ENCODE measurements at places on chromosomes 7 and 10.

- DNase-seq = no peak
These were observed 33.4 kb downstream of the CCDC6 start for GRCh38 chr10:59872892-59873463.

DNA sequence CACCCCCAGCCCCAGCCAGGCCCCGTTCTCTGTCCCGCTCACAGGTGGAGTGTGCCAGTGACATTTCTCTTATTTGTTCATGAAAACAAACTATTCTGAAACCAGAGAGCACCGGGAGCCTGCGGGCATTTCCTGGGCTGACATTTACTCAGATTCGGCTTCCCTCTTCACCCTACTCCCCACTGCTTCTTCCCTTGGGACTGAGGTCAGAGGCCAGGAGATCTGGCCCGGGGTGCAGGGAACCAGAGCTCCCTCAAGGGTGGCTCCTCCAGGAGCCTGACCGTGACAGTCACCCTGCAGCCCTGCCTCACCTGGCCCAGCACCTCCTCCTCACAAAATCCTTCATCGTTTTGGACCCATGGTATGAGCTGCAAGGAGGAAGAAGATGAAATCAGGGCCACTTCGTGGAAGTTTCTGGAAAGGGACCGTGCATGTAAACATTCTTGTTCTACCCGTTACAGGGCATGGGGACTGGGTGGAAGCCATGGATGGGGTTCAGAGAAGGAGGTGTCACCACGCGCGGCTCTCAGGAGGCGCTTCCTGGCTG lies 12.2 kb downstream of the BHLHA15 start:
- no peak for DNase-seq

DNA sequence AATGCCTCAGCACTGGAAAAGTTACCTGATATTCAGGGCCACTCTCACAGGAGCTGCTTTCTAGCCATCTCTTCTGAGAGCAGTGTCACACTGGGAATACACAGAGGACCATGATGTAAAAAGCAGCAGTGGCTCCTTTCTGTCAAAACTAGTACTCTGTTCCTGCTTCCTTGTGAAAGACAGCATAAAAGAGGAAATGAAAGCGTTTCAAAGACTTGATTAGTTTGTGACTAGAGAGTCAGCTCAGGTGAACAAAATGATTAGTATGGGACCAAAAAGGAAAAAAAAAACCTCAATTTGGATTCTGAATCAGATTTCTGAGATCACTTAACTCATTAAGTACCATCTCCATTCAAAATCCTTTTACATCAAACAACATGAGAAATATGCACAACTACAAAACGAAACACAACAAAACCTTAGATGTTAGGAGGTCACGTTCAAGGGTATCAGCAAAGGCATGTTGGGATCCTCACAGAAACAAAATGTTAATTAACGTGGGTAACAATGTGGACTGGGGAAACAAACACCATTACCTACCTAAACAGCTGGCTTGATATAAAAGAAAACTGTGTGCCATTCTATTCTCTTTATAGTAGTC lies 103.7 kb downstream of the MACC1 start:
- DNase-seq = peak; percentile 63

- DNase-seq = no peak
These were observed 7.7 kb downstream of the SLC26A4 start for GRCh38 chr7:107668296-107668695.

GRCh38 chr10:74227697-74228424 lies 76.8 kb downstream of the ADK start:
- peak; percentile 92 for DNase-seq

- DNase-seq = no peak
These were observed 973 bp downstream of the GPR158 start for GRCh38 chr10:25175527-25176420.

- DNase-seq = no peak
These were observed 2.0 kb downstream of the ST7 start for GRCh38 chr7:116955340-116955739.

- no peak for DNase-seq
These were observed 29.9 kb downstream of the CDK14 start for GRCh38 chr7:90626013-90626412.

- no peak for DNase-seq
These were observed 249.3 kb upstream of the NEBL start for GRCh38 chr10:21146436-21146789.

- no peak for DNase-seq
These were observed 29.1 kb downstream of the GALNT11 start for GRCh38 chr7:152054367-152055230.

- no peak for DNase-seq
These were observed 471.4 kb upstream of the NRP1 start for GRCh38 chr10:33805831-33806230.

DNA sequence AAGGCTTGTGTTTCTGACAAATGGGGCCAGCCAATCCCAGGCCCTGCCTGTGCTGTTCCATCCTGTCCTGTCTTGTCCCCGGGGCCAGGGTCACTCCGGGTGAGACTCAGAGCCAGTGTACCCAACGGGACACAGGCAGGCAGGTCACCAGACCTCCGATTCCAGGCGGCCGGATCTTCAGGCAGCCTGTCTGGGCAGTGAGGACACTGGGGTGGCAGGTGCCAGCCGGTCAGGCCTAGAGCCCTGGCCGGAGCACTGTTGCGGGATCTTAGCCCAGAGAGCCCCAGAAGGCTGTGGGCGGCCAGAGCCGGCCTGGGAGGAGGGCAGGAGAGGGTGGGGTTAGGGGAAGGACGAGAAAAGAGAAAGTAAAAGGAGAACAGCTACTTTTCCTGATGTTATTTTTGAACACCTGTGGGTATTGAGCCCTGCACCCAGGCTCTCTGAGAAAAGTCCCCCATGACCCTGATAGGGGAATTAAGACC lies 134.3 kb upstream of the TNRC18 start:
- DNase-seq = peak; percentile 44

GRCh38 chr7:78279032-78279431 lies 480.5 kb downstream of the PHTF2 start:
- no peak for DNase-seq

GRCh38 chr7:79529214-79529880 lies 75.9 kb upstream of the MAGI2 start:
- DNase-seq = no peak

GRCh38 chr10:77634939-77635338 lies 2.7 kb downstream of the KCNMA1 start:
- DNase-seq = no peak

GRCh38 chr10:79379512-79380124 lies 32.3 kb downstream of the PPIF start:
- DNase-seq = no peak

DNA sequence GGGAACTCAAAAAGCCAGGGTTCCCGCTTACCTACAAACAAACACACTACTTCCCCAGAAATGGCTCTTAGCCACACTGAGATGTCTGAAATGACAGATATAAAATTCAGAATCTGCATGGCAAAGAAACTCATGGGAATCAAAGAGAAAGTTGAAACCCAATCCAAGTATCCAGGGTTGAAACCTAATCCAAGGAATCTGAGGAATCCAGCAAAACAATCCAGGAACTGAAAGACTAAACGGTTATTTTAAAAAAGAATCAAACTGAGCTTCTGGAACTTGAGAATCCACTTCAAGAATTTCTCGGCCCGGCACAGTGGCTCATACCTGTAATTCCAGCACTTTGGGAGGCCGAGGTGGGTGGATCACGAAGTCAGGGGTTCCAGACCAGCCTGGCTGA lies 568.8 kb downstream of the POM121L12 start:
- DNase-seq = no peak

DNA sequence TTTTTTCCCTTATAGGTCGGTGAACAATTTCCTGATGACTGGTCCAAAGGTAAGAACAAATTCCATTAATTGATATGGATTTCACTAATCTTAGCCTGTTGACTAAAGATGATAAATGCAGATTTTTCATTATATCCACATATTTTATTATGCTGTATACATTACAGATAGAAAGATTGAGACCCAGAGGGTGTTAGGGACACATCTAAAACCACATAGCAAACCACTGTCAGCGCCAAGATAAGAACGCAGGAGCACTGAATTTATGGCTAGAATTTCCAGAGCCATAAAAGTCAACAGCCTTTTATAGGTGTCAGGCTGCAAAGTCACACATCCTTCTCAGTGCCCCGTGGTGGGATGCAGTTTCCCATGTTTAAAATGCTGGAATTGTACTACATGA lies 16.2 kb downstream of the WNT8B start:
- DNase-seq = no peak

GRCh38 chr10:129030603-129030895 lies 436.5 kb upstream of the MGMT start:
- DNase-seq = no peak

- DNase-seq = no peak
These were observed 29.0 kb downstream of the GSTO2 start for GRCh38 chr10:104297697-104298660.

- DNase-seq = no peak
These were observed 184.4 kb downstream of the MDFIC start for GRCh38 chr7:115106316-115106715.

- DNase-seq = no peak
These were observed 3.8 kb upstream of the HOXA4 start for GRCh38 chr7:27134392-27134791.

DNA sequence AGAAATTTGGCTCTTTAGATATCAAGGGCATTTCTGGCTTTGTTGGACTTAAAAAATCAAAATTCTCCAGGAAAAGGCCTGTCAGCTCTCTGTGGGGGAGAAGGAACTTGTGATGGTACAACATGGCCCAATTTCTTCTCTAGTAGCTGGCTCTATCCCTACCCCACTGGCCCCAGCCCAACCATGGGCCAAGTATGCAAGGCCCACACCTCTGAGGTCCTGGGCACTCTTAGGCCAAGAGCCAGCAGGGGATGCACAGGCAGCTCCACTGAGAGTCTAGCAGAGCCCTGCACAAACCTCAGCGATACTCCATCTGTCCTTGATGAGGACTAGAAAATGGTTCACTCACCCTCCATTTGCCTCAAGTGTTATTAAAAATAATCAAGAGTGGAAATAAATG lies 261.2 kb downstream of the C7orf25 start:
- no peak for DNase-seq

DNA sequence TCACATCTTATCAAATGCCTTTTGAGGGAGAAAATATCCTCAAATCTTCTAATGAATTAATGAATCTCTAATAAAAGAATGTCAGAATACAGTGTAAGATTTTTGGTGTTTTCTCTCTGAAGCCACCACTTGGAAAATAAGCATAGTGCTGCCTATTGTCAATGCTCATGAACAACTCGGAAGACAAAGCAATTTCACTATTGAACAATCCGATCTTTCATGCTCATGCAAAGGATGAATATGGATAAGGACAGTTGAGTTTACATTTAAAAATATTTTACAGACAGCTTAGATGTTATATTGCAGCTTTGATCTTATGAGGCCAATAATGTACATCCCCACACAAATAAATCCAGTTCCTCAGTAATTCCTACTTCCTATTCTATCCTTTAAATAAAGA lies 40.6 kb downstream of the MAGI2 start:
- DNase-seq = no peak

- no peak for DNase-seq
These were observed 23.9 kb upstream of the CCAR1 start for GRCh38 chr10:68697106-68697505.

DNA sequence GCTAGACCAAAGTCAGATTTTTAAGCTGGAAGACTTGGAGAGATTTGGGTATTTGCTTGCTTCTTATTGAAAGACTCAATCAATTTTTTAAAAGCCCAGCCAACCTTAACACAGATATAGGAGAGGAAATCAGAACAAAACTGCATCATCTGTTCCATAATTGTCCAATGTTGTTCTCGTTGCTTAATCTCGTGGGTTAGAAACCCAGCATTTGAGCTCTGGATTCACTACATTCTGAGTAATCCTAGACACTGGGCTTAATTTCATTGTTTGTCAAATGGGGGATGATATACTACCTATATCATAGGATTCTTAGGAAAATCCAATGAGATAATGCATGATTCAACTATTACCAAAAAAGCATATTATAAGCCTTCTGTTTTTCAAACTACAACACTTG lies 48.9 kb downstream of the CALD1 start:
- no peak for DNase-seq

- DNase-seq = peak; percentile 10
These were observed 42.3 kb downstream of the ATAD1 start for GRCh38 chr10:87775766-87776165.

DNA sequence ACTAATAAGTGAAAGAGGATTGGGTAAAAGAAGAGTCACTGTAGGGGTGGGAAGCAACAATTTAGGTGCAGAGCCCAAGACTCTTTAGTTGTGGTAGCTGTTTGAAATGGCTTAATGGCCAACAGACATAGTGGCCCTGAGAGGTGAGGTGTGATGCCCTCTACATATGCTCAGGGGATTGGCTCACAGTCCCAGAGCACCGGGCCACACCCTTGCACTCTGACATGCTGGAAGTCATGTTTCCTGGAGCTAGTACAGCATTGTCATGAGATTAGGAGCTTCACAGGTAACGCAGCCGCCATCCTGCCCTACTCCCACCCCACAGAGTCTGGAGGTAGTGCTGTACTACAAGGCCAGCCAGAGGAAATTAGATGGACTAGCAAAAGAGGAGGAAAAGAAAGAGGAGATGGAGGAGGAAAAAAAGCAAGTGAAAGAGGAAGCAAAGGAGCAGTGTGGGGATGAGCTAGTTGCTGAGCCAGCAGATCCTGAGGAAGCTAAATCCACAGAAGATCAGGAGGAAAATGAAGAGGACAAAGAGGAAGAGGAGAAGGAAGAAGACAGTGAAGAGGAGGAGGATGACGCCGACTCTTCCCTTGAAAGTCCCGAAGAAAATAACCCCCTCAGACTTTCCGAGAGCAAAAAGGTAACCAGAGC lies 14.8 kb upstream of the FLNC start:
- peak; percentile 8 for DNase-seq

GRCh38 chr7:101465576-101466196 lies 103.0 kb downstream of the COL26A1 start:
- DNase-seq = no peak

- DNase-seq = peak; percentile 51
These were observed 328.9 kb downstream of the RPS24 start for GRCh38 chr10:78362406-78363022.

- DNase-seq = no peak
These were observed 10.5 kb upstream of the DEPP1 start for GRCh38 chr10:44988957-44989585.

- DNase-seq = no peak
These were observed 28.2 kb upstream of the TPST1 start for GRCh38 chr7:66176914-66177313.

GRCh38 chr7:117193564-117193963 lies 129.3 kb downstream of the WNT2 start:
- no peak for DNase-seq

GRCh38 chr7:10418985-10419384 lies 554.7 kb upstream of the PHF14 start:
- DNase-seq = no peak

All from CD14-positive monocyte (primary cell).